ENCODE measurements at places on chromosomes 6 and 20.

DNA sequence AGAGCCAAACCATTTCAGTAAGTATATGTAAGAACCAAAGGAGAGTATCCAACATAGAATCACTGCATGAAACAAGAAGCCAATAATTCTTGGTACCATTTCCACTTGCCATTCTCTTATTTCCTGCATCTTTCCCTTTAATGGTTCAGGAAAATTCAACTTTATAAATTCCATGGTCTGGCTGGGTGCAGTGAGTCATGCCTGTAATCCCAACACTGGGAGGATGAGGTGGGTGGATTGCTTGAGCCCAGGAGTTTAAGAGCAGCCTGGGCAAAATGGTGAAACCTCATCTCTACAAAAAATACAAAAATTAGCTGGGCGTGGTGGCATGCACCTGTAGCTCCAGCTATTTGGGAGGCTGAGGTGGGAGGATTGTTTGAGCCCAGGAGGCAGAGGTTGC, 21.2 kb downstream of the NHLRC1 start:
- DNase-seq = no peak

DNA sequence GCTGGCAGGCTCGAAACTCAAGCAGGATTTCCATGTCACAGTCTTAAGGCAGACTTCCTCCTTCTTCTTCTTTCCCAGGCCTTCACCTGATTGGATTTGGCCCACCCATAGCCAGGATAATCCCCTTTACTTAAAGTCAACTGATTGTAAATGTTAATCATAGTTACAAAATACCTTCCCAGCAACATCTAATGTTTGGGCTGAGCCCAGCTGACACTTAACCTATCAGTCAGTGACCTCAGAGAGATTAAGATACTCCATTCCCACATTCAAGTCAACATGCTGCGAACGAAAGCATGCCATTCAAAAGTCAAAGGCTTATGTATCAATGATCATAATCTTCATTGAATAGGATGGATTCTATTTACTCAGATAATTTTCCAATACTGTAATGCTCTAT, 16.0 kb downstream of the MAP7 start:
- no peak for DNase-seq

GRCh38 chr6:44042989-44043478, 84.2 kb downstream of the MRPL14 start:
- DNase-seq = no peak

GRCh38 chr6:28725890-28726348, 197.9 kb downstream of the TRIM27 start:
- no peak for DNase-seq

All from retina (tissue), 1 donor.